ENCODE measurements at places on chromosomes 3 and 15. TPM values are rescaled to one million over a fixed set of nuclear protein-coding genes. Genes with fewer than 3 reads are reported as not detected.

- no peak for DNase-seq
Measured at GRCh38 chr3:188706176-188706575, 465.6 kb upstream of the TPRG1 start.

- peak; percentile 47 for DNase-seq
Measured at GRCh38 chr15:36905908-36906307, 194.4 kb downstream of the MEIS2 start.

GRCh38 chr3:111438283-111438682 lies 103.7 kb upstream of the CD96 start:
- no peak for DNase-seq

- DNase-seq = peak; percentile 41
Measured at GRCh38 chr3:114627770-114628169, 333.9 kb downstream of the TIGIT start.

GRCh38 chr3:141348837-141349236 lies 19.5 kb upstream of the ZBTB38 start:
- no peak for DNase-seq

GRCh38 chr15:41881920-41882688 lies 11.7 kb downstream of the SPTBN5 start:
- peak; percentile 70 for DNase-seq

DNA sequence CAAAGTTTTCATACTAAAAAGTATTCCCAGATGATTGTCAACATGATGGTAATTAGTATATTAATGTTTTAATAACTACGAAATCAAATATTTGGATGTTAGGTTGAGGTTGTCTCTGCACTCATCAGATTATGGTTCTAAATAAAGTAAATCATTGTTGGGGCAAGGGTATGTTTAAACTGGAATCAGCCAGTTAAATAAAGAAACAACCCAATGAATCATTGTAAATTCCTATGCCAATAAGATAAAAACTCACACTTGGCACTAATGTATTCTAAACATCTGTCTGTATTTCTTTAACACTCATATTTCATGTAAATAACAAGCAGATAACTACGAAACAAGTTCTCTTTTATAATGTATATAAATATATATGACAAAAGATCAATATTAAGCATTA lies 92.7 kb downstream of the PEAK1 start:
- DNase-seq = no peak

DNA sequence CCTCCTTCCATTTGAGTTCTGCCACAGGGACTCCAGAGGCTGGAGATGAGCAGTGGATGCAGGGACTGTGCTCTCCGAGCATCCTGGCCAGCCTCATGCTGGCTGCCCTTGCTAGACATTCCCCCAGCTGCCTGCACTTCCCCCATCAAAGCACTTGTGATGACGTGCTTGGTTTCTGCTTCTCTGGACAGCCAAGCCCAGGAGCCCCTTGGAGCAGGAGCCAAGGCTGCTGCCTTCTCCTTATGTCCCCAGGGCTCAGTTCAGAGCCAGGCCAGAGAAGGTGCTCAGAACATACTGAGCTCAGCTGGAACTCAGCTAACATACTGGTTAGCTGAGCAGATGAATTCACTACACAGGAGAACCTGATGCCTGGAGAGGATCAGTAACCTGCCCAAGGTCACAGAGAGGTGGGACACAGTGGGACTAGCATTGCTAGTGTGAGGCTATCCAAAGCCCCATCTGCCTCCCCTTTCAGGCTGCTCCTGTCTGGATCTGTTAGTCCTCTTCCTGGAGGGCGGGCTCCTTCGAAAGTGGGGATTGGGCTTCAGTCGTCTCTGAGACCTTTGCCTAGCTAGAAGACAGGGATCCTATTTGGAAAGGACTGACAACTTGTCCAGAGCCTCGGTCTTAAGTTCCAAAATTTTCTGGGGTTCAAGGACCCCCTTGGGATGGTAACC lies 4.3 kb downstream of the PCBP4 start:
- DNase-seq = no peak

DNA sequence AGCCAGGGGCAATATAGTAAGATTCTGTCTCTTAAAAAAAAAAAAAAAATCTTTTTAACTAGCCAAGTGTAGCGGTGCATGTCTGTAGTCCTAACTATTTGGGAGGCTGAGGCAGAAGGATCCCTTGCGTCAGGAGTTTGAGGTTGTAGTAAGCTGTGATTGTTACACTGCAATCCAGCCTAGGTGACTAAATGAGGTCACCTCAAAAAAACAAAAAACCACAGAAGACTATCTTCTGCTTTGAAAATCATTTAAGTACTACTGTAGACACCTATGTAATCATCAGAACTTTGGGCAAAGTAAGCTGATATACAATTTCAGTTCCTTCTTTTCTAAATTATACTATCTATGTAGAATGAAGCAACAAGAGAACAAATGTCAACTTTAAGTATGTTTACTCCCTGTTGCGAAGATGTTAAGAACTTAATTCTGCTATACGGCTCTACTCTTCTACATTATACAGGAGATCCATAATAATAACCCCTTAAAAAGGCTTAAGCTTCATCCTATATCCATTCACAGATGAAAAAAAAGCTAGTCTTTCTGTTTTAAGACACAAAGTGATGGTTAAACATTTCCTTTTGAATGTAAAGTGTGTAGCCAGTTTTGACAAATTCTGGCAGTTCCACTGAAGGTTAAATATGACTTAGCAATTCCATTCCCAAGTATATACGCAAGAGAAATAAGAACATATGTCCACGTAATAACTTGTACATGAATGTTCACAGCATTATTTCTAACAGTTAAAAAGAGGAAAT lies 15.2 kb downstream of the DAZL start:
- no peak for DNase-seq

DNA sequence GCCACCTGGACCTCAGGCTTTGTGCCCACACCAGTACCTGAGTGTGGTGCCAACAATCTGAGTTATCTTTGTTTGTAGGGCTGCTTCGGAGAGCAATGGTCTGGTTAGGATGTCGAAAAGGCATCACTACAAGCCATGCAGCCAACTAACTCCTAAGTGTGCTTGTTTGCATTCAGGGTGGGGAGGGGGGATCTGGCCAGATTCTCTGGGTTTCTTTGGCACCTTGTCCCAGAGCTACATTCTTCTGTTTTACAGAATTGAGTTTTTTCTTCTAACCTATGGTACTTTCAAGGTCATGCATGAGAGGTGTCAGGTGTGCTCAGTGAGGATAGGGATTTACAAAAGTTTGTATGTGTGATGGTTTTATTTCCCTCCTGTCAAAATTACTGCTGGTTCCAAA lies 391.4 kb upstream of the RARB start:
- DNase-seq = no peak

- no peak for DNase-seq
Measured at GRCh38 chr3:151218136-151218535, 15.1 kb upstream of the GPR171 start.

DNA sequence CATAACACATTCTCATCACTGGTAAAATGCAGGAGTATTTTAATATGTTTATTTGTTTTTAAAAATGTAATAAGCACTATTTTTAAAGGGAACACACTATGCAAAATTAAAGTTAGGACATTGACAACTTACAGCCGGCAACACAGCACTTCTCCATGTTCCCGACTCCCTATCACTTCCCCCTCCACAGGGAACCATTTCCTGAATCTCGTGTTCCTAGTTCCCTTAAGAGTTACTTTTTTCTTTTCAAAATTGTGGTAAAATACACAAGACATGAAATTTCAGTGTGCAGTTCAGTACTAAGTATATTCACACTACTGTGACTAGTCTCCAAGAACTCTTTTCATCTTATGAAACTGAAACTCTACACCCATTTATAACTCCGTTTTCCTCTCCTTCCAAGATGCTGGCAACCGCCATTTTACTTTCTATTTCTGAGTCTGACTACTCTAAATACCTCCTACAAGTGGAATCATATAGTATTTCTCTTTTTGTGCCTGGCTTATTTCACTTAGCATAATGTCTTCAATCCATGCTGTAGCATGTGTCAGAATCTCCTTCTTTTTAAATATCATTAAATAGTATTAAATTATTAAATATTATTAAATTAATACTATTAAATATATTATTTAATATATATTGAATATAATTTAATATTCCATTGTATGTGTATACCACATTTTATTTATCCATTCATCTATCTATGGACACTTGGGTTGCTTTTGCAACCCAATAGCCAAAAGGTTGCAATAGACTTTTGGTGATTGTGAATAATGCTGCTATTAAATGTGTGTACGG lies 25.9 kb upstream of the UBE2Q2 start:
- DNase-seq = no peak

GRCh38 chr15:46617507-46617906 lies 982.7 kb downstream of the SQOR start:
- no peak for DNase-seq

GRCh38 chr3:46712191-46713049 lies 5.2 kb downstream of the PRSS50 start:
- peak; percentile 16 for DNase-seq

GRCh38 chr3:45787551-45787950 lies 8.8 kb downstream of the SLC6A20 start:
- no peak for DNase-seq

DNA sequence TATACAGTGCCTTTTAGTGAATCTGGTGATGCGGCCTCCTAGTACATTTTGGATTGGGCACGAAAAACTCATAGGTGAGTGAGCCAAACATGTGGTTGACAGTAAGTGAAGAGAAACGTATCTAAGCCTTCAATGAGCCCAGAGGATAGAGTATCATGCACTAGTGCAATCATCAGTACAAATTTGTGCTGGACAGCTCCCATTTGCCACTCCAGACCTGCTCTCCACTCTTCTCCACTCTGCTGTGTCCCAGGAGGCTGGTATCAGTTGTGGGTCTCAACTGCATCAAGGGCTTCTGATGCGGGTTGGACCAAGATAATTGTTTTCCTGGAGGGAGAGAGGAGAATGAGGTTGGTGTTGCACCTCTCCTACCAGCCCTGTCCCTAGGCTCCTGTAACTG lies 9.1 kb upstream of the RASGRF1 start:
- no peak for DNase-seq

DNA sequence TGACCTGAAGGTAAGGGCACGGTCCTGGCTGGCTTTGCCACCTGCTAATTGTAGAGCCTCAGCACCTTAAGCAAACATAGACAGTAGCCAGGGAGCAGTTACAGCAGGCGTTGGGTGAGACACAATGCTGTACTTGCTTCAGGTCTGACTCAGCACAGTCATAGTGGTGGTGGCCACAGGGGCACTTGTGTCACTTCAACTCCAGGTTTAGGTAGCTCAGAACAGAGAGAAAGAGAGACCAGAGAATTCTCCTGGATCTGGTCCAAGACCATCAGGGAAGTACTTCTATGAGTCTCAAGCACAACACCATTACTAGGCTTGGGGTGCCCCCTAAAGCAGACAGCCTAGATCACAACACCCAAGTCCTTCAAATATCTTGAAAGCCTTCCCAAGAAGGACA lies 204.4 kb downstream of the OTOL1 start:
- DNase-seq = no peak

DNA sequence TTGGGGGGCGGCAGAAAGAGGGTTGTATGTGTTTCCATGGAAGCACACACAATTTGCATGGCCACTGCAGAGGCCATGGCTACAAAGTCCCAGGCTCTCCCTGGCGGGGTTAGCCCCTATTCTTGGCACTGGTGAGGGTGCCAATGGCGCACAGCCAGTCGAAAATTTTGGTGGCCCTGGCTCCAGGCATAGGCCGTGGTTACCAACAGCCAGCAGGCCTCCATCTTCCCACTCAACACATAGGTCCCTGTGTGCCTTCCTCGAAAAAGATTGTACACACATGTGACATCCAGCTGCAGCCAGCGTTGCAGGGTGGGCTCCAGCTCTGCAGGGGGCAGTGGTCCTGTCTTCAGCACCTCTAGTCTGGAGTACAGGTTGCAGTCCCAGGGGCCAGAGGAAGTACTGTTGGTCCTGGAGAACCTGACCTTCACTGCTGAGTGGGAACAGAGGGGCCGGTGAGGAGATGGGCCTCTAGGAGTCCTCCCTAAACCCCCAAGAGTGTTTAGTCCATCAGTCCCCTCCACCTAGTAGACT lies 7.1 kb downstream of the P4HTM start:
- no peak for DNase-seq

DNA sequence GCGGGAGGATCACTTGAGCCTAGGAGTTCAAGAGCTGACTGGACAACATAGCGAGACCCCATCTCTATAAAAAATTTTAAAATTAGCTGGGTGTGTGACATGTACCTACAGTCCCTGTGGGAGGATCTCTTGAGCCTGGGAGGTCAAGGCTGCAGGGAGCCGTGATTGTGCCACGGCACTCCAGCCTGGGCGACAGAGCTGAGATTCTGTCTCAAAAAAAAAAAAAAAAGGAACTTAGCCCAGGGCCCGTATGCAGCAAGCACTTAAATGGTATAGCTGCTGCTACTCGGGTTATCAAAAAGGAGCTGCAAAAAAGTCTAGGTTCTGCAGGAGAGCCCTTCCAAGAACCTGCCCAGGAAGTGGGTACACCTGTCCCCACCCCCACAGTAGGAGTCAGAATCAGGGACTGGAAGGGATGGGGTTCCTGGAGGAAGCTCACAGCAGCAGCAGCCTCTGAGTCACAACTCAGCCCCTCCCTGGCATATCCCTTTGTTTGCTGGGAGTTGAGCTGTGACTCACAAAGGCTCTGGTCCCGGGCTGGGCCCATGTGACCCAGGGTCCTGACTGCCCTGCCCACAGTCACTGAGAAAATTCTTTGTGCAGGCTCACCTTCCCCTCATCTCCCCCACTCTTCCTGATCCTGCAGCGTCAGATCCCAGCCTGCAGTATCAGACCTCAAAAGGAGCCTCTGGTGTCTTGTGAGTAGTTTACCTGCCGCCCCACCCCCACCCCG lies at the start of gene SPATA12:
Gene SPATA12 (plus strand): TSS at position 576 of the 733 bp plus-strand sequence. CDS start 13,031 bp downstream, outside the sequence.
- DNase-seq = peak; percentile 63

- no peak for DNase-seq
Measured at GRCh38 chr3:173257797-173258196, 116.8 kb upstream of the SPATA16 start.

DNA sequence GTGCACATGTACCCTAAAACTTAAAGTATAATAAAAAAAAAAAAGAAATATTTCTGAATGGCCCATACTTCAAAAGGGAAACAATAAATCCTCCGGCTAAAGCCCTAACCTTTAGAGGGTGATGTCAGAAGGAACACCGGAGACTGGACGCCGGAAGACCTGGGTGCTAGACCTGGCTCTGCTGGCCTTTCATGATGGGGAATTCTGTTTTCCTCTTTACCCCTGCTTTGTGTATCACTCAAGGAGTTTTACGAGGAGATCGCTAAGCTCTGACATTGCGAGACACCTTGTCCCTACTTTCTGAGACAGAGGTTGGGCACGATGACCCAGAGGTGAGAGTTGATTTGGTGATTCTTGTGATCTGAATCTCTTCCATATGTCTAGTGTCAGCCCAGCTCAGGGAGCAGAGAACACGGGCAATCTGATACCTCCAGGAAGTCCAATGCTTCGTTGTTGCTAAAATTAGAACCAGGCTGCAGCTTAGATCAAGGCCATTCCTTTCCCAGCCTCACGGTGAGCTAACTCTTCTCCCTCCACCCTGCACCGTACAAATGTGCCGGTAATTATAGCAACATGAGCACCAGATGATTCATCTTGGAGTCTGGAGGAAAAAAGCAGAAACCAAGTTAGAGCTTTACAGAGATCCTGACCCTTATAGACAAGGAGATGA lies 42.0 kb upstream of the CFAP161 start:
- no peak for DNase-seq

The LYZL4 gene
- total RNA-seq = not detected

The GABRB3 gene
- 1.6 TPM for total RNA-seq

The GPR176 gene
- total RNA-seq = 1.4 TPM

The ROPN1 gene
- total RNA-seq = not detected

The GATA2 gene
- total RNA-seq = 8.3 TPM
